ENCODE measurements at places on chromosomes 16 and 17.
A peak's percentile ranks its signal among the peaks of the same experiment; 100 is the strongest.

DNA sequence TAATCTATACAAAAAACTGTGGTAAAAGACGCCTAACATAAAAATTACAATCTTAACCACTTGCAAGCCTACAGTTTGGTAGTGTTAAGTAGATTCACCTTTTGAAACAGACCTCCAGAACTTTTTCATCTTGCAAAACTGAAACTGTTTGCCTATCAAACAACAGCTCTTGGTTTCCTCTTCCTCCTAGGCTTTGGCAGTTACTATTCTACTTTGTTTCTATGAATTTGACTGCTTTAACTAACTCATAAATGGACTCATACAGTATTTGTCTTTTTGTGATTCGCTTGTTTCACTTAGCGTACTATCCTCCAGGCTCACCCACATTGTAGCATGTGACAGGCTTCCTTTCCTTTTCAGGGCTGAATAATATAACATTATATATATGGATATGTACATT lies 97.0 kb downstream of the PRKCA start:
- peak; percentile 87 for ATAC-seq

GRCh38 chr16:11611871-11612664 lies 25.3 kb upstream of the LITAF start:
- ATAC-seq: no peak

- peak; percentile 81 for ATAC-seq
Measured at GRCh38 chr17:68349157-68349556, 57.9 kb downstream of the ARSG start.

DNA sequence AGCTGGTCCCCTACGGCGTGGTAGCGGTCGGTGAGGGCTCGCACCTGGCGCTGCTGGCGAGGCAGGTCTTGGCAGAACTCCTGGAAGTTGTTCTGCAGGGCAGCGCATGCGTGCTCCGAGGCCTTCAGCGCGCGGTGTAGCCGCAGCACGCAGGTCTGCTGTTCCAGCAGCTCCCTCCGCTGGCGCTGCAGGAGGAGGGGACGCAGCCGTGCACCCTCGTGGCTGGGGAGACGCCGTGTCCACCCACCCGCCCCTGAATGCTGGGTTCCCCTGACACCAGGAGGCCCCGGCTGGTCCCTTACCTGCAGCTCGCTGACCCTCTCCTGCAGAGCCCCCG lies 12.2 kb downstream of the EVPL start:
- ATAC-seq: no peak

DNA sequence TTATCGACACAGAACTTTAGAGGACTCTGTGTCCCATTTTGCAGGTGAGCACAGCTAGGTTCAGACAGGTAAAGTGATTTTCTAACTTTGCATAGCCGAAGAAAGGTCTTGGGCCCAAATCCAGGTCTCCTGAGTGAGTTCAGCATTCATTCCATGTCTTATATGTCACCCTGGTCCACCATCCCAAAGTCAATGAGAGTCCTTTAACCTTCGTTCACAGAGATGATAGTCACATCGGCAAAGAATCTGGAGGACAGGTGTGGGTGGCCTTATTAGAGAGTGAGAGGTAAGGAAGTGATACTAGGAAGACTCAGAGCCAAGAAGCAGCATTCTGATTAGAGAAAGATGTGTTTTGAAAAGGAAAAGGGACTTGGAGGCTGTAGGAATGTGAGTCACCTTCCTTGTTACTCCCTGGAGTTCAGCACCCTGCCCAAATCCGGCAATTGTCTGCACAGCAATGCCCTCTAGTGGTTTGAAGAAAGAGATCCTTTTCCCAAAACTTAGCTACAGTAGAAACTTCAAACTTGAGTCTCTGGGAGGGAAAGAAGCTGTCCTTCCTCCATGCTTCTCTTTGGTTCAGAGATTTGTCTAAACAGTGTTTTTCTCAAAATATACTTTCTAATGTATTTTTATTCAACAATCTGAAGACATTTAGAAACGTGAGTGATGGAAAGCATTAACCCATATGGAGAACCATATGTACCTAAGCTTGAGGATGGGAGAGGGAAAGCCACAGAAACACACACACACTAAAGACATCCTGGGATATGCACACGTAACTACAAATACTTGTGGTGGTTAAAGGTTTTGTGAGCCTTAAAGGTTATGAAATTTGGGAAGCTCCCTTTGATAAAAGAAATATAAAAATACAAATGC lies 96.4 kb upstream of the SHISA6 start:
- ATAC-seq: no peak

GRCh38 chr17:75078284-75079022 lies 9.3 kb upstream of the SLC16A5 start:
- peak; percentile 52 for ATAC-seq
